ENCODE measurements at places on chromosomes 4 and X.

- DNase-seq = no peak
Measured at GRCh38 chr4:99248714-99249113, 29.7 kb upstream of the ADH6 start.

- DNase-seq = peak; percentile 29
Measured at GRCh38 chrX:2608638-2609430, 82.3 kb upstream of the CD99 start.

DNA sequence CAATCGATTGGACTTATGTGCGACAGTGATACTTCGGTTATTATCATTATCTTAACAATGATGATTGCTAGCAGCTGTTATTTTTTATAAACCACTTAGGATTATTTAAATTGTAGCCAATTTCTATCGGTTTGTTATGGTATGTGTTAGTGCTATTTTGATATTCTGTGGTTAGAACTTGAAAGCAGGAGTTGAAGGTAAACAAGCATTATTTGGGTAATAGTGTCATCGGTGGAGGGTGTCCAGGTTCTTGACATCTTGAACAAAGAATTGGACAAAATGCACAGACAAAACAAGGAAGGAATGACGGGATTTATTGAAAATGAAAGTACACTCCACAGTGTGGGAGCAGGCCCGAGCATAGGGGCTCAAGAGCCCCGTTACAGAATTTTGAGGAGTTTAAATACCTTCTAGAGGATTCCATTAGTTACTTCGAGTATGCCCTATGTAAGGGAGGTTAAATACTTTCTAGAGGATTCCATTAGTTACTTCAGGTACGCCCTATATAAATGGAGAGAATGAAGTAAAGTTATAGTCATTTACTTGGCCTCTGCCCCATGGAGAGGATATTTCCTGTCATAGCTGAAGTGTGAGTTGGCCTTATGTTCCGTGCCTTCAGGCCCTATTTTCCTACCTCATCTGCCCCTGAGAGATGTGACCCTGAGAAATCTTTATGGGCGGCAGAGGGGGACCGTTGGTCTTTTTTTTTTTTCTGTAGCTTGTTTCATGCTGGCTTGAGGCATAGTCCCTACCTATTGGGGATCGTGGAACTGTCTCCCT lies 13.1 kb downstream of the MOB1B start:
- DNase-seq = no peak

- no peak for DNase-seq
Measured at GRCh38 chr4:142372530-142373260, 473.4 kb downstream of the INPP4B start.

DNA sequence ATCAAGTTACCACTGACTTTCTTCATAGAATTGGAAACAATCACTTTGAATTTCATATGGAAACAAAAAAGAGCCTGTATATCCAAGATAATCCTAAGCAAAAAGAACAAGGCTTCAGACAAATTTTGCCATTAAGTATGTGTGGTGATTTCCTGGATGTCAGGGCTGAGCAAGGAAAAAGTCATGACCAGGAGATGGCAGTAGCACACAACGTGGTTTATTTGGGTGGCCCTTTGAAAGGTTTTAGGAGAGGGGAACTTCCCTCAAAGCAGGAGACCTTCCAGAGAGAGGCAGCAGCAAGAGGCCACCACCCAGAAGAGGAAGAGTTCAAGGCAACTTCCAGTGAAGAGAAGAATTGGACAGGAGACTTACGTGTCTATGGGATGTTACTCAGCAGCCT lies 18.1 kb upstream of the ZXDB start:
- DNase-seq = no peak

GRCh38 chr4:4945829-4946228 lies 73.4 kb downstream of the CYTL1 start:
- DNase-seq = no peak

- no peak for DNase-seq
Measured at GRCh38 chr4:18069810-18070209, 48.3 kb upstream of the LCORL start.

DNA sequence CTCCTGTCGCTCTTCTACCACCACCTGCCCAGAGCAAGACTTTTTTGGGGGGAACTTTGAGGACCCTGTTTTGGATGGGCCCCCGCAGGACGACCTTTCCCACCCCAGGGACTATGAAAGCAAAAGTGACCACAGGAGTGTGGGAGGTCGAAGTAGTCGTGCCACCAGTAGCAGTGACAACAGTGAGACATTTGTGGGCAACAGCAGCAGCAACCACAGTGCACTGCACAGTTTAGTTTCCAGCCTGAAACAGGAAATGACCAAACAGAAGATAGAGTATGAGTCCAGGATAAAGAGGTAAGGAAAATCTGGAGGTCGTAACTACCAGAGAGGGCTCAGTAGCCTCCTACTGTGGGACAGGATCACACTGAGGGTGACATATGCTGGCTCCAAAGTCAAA lies 364.5 kb downstream of the MAPK10 start:
- DNase-seq = no peak

- DNase-seq = no peak
Measured at GRCh38 chrX:101385795-101386541, at the start of gene BTK. TSS of gene BTK (minus strand) at chrX:101386191. CDS start at chrX:101375284, 10,907 bp downstream.

DNA sequence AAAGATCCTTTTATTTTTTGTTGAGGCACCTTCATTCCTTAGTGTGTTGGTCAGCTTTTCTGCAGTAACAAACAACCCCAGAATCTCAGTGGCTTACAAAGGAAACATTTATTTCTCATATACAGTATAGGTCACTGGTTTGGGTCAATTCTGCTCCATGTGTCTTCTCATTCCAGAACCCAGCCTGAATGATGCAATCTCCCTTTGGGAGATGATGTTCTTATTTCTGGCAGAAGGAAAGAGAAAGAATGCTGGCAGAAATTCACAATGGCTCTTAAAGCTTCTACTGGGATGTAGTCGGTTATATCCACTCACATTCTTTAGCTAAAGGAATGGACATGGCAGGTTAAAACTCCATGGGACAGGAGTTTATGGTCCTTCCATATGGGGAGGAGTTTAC lies 42.3 kb downstream of the IDS start:
- DNase-seq = peak; percentile 7

DNA sequence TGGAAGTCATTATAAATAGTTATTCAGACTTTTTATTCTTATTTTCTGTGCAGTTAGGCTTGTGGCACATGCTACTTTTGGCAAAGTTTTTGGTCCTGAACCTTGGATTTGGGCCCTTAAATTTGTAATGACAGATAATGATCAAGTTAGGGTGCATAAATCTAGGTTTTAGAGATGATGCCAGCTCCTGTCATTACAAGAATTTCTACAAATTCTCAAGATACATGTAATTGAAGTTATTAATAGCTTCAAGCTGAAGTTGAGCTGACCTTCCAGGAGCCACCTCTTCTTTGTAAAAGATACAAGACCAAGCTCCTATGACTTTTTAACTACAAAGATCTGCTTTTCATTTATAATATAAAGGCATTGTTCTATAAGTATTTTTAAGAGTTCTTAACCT lies 255.6 kb upstream of the UGT8 start:
- DNase-seq = no peak

GRCh38 chr4:142307857-142308256 lies 538.2 kb downstream of the INPP4B start:
- DNase-seq = no peak

DNA sequence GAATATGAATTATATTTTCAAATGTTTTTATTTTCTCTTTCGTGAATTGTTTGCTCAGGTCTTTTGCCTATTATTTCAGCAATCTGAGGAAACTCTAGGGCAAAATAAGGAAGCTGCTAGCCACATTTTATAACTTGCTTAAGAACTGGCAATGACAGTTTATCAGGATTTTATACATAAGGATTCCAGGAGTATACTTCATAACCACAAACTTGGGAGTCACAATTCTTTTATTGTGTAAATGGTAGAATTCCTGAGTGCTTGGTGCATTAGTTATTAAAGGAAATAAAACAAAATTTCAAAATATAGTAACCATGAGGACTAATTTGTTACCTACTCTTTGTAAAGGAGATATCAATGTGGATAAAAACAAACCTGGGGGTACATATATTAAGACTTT lies 54.4 kb downstream of the PALLD start:
- DNase-seq = peak; percentile 79

GRCh38 chrX:10656214-10656613 lies 35.8 kb upstream of the MID1 start:
- DNase-seq = no peak

- no peak for DNase-seq
Measured at GRCh38 chrX:132918523-132918922, 39.9 kb downstream of the HS6ST2 start.

GRCh38 chr4:79827283-79827682 lies 245.7 kb downstream of the ANTXR2 start:
- no peak for DNase-seq

DNA sequence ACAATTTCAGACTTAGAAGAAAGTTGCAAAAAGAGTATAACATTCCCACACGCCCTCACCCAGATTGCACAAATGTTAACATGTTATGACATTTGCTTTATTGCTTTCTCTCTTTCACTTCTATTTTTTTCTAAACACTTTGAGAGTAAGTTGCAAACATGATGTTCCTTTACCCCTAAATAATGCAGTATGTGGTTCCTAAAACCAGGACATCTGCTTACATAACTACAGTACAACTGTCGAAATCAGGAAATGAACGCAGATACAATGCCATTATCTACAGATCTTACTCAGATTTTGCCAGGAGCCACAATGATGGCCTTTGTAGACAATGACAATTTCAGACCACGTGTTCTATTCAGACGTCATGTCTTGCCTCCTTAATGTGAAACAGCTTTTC lies 22.4 kb downstream of the SH3TC1 start:
- DNase-seq = peak; percentile 29

- no peak for DNase-seq
Measured at GRCh38 chr4:90122355-90122748, 4.8 kb upstream of the CCSER1 start.

All from AG09309 (cell line).